ENCODE measurements at places on chromosomes 12 and 14. TPM values are rescaled to one million over a fixed set of nuclear protein-coding genes. Genes with fewer than 3 reads are reported as not detected.

The ESYT1 gene
- 27.0 TPM for total RNA-seq

The FGF6 gene
- total RNA-seq = not detected

The GZMH gene
- total RNA-seq = 0.86 TPM

The GLIPR1L1 gene
- not detected for total RNA-seq

The OR11H6 gene
- not detected for total RNA-seq

DNA sequence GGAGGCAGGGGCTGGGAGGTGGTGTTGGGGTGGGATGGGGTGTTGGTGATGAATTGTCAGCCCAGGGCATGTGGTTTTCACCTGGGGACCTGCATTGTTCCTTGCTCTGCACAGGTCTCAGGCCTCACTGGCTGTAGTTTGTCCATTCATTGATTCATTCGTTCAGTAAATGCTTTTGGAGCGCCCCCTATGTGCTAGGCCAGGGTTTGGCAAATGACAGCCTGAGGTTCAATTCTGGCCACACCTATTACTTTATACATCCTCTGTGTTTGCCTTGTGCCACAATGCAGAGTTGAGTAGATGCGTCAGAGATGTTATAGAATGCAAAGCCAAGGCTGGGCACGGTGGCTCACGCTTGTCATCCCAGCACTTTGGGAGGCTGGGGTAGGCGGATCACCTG lies 4.7 kb downstream of the ADCK1 start:
- DNase-seq = no peak

DNA sequence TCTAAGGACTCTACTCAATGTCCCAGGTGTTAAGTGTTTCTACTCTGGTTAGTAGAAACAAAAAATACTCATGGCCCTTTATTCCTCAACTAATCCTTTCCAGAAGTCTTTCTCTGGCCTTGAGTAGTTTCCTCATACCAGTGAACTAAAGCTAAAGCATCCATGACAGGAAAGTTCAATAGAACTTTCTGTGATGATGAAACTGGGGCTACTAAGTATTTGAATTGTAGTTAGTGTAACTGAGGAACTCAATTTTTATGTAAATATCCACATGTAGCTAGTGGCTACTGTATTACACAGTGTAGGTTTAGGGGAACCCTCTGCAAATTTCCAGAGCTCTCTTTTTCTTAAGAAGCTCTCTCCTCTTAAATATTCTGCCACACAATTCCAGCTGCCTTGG lies 63.7 kb downstream of the R3HDM2 start:
- no peak for DNase-seq

- no peak for DNase-seq
These were observed 10.0 kb downstream of the UBE3B start for GRCh38 chr12:109487181-109488050.

Measured in Right ventricle myocardium superior (tissue), 1 donor.